MG63 (cell line): ENCODE measurements at places on chromosomes 7 and 10.

- DNase-seq, result no peak
These were observed 78.3 kb downstream of the GRK5 start for GRCh38 chr10:119285495-119286267.

DNA sequence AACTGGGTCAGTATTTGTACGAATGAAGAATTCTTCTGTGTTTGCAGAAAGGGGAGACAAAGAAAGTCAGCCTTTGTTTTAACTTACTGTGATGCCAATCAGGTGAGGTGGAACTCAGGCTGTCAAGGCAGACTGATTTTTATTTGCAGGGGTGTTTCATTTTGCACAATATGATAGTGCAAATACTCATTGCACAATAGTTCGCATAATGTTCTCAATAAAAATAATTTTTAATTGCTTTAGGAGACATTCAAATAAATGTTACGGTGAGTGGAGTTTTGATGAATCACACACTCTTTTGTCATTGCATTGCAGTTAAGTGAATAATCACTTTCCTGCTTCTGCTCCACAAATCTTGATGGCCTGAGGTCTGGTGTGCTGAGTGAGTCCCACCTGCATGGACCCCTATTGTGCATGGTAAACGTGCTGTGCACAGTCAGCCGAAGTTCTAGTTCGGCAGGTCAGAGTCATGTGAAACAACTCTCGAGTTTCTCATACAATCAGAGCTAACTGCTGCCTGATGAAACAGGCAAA, 141.3 kb upstream of the FZD8 start:
- no peak for DNase-seq

DNA sequence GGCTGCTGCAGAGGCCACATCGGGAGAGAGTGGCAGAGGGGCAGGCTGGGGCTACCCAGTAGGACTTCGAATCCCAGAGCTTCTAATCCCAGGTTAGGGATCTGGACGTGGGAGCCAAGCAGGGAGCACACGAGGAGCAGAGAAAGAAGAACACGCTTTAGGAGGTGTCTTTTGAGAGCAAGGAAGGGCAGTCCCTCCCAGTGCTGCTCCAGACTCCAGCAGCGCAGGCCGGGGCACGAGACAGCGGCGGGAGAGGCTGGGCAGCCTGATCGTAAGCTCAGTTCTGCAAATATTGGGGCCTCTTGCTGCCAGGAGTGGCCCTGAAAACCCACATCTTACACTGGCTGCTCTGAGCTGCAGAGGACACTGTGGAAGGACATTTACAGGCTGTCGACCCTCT, 75.9 kb downstream of the HIPK2 start:
- DNase-seq, result no peak

- DNase-seq, result peak; percentile 54
These were observed 77.5 kb upstream of the CACUL1 start for GRCh38 chr10:118832241-118832651.

DNA sequence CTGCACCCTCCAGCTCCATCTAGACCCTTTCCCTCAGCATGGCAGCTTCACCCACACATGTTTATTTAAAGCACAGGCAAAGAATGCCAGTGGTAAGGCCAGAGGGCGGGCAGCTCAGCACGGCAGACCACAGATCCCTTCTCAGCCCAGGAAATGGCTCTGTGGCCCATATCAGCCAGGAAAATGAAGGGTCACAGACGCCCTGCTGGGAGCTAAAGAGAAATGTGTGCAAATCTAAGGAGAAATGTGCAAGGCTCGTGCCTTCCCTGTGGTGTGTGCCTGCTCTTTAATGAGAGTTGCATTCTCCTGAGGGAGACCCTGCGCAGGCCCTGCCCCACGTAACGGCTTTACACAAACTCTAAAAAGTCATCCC, 23.0 kb downstream of the PTPRN2 start:
- no peak for DNase-seq

GRCh38 chr7:34277016-34277802, 371.9 kb downstream of the BMPER start:
- peak; percentile 1 for DNase-seq
